ENCODE measurements at places on chromosomes 5 and 9.

GRCh38 chr5:79014631-79015030, 29.5 kb upstream of the ARSB start:
- no peak for DNase-seq

DNA sequence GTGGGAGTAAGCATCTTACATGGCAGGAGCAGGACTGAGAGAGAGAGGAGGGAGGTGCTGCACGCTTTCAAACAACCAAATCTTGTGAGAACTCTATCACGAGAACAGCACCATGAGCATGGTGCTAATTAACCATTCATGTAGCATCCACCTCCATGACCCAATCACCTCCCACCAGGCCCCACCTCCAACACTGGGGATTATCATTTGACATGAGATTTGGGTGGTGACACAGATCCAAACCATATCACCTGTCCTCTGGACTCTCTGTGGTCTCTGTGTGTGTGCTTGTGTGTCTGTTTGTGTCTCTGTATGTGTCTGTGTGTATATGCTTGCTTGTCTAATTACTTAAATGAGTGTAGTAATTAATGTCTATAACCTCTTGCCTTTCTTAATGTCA, 31.1 kb downstream of the SEC61B start:
- no peak for DNase-seq

DNA sequence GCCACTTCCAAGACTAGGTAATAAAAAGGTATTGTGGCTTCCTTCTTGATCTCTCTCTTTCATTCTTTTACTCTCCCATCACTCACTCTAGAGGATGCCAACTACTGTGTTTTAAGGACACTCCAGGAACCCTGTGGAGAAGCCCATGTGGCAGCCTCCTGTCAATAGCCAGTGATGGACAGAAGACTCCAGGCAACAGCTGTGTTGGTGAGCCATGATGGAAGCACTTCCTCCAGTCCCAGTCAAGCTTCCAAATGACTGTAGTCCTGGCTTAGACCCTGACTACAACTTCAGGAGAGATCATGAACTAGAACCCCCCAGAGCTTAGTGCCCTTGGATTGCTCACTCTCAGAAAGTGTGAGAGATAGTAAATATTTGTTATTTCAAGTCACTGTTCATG, 123.9 kb downstream of the PPP2R2B start:
- no peak for DNase-seq

DNA sequence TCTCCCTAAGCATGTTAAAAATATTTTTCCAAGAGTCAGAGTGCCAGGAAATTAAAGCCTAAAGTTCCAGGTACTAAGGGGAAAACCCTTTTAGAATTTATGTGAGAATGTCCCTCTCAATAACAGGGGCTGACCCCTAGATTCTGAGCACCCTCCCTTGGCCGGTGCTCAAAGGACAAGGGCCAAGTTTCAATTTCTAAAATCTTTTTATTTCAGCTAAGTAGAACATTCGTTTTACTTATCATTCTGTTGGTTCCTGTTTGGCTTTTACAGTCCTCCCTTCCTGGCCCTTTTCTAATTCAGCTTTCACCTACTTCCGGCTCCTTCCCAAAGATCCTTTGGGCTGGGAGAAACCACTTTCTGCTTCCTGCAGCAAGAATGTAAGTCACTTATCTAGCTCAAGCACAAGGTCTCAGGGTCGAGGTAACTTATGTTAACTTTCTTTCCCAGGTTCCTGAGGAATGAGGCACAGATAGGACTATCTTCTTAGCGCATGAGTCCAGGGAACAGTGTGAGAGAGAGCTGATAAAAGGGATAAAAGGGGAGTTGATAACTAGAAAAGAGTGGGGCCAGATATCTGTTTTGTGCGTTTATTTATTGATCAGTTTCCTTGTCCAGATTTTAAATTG, 34.6 kb upstream of the F2RL2 start:
- no peak for DNase-seq

DNA sequence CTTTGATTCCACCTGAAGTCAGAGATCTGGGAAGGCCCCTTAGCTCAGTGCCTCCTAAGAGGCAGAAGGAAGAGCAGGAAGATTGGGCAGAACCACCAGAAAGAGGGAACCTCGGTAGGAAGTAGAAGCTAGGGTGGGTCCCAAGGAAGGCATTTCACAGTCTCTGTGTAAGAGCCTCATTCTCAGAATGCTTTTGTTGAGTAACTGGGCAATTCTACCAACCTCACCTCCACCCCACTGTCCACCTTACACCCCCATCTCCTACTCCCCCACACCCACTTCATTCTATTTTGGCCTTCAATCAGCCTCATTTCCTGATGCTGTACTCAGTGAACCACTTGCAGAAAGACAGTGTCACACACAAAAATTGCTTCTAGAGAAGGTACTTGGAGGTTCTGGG, 3.5 kb downstream of the HBEGF start:
- DNase-seq: no peak

All from right hindlimb (tissue), 1 donor.